ENCODE measurements at places on chromosomes 16 and 17. TPM values are rescaled to one million over a fixed set of nuclear protein-coding genes. Genes with fewer than 3 reads are reported as not detected.
A peak's percentile ranks its signal among the peaks of the same experiment; 100 is the strongest.

DNA sequence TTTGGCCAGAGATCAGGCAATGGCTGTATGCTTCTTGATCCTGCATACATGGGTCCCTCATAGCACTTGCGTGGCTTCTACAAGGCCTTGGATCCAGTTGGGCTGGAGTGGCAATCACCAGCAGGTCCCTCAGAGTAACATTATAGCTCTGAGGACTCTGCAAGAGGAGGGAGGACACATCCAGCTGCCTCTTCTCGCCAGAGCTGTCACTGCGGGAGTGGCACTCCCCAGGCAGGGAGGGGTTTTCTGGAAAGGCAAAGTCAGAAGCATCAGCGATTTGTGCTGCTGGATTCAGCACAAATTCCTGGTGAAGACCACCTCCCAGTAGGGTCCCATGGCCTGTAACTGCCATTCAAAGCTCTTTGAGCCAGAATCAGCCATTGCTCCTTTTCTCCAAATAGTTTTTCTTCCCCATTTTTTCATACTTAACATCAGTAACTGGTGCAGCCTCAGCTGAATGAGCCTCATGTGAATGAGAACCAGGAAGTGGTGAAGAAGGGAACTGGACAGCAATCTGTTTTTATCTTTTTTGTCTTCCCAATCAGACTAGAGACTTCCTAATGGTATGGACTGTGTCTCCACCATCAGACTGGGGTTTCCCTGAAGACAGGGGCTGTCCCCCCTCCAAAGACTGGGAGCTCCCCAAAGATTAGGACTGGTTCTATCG is 40.6 kb upstream of the HOXB13 start:
- no peaks in the 10 kb centered on the region for H3K27me3 ChIP-seq
- no peak overlapping the region for H3K4me3 ChIP-seq
- peaks cover 5% of the 10 kb centered on the region for H3K4me1 ChIP-seq
- no peak for DNase-seq

DNA sequence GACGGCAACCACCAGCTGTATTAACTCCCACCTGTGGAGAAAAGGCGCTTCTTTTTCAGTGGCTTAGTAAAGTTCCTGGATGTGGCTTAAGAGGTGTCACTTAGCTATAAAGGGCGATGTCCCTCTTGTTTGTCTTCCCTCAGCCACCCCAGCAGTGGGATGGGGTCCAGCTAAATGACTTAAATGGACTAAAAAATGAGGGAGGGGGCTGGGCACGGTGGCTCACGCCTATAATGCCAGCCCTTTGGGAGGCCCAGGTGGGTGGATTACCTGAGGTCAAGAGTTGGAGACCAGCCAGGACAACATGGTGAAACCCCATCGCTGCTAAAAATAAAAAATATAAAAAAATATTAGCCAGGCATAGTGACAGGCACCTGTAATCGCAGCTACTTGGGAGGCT is 667.5 kb upstream of the RBFOX1 start:
- no peaks in the 10 kb centered on the region for H3K27me3 ChIP-seq
- no peak overlapping the region for H3K4me3 ChIP-seq
- no peaks in the 10 kb centered on the region for H3K4me1 ChIP-seq
- H3K27ac ChIP-seq, result no peak overlapping the region
- DNase-seq, result no peak
- H3K36me3 ChIP-seq, result no peaks in the 10 kb centered on the region

DNA sequence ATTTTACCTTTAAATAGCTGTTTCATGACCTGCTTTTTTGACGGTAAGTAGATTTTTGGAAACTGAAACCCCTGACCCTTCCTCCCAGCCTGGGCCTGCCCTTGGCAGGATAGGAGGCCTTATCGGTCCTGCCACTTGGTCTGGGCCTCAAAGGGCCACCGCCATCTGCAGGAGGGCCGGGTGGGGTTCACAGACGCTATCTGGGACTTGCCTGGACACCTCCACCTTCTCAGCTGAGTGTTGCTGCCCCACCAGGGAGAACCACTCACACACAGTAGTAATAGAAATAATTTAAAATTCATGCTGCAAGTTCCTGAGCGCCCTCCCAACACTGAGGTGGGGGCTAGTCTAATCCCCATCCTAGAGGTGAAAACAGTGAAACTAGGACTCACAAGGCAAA is 4.6 kb upstream of the NPRL3 start:
- no peaks in the 10 kb centered on the region for H3K4me1 ChIP-seq
- no peaks in the 10 kb centered on the region for H3K36me3 ChIP-seq
- DNase-seq, result no peak
- no peaks in the 10 kb centered on the region for H3K27me3 ChIP-seq

DNA sequence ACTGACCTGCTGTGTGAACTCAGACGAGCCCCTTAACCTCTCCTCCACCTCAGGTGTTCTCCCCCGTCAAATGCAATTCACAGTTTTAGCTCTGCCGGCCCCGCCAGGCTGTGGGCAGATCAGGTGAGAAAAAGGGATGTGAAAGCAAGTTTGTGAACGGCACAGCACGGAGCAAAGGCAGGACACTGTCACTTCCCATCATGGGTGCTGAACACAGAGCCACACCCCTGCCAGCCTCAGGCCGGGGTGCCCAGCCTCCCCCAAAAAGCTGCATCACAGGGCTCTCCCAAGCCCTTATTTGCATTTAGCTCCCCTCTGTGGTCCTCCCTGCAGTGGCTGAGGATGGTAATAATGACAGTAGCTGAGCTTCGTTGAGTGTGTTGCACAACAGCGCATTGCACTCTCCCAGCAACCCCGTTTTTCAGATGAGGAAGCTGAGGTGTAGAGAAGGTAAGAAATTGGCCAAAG is 88.8 kb upstream of the TNRC6C start:
- peak; percentile 87 for DNase-seq
- no peak overlapping the region for H3K27ac ChIP-seq
- peaks cover 22% of the 10 kb centered on the region for H3K4me1 ChIP-seq
- H3K4me3 ChIP-seq, result no peak overlapping the region
- H3K36me3 ChIP-seq, result no peaks in the 10 kb centered on the region

The NPIPB6 gene
- total RNA-seq, result 0.44 TPM

The ITGB3 gene
- total RNA-seq, result 22.8 TPM
